ENCODE measurements at places on chromosomes 7 and 10.

GRCh38 chr10:44010873-44011602 lies 362.4 kb upstream of the ZNF32 start:
- DNase-seq = no peak

DNA sequence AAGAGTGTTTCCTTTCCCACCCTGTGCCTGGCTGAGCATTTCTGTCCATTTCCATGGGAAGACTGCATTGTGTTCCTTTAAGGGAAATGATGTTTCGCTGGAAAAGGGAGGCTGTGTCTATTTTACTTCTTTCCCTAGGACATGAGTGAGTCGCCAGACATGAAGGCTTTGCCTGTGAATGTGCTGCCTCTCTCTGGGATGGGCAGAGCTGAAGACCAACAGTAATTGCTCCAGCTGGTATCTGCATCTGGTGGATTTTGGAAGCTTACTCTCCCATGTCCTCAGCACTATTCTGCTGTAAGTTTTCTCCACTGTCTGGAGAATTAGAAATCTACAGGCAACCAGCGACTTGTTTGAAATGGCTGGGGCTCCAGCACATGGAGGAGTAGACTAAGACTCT lies 264.6 kb upstream of the BMPER start:
- no peak for DNase-seq

DNA sequence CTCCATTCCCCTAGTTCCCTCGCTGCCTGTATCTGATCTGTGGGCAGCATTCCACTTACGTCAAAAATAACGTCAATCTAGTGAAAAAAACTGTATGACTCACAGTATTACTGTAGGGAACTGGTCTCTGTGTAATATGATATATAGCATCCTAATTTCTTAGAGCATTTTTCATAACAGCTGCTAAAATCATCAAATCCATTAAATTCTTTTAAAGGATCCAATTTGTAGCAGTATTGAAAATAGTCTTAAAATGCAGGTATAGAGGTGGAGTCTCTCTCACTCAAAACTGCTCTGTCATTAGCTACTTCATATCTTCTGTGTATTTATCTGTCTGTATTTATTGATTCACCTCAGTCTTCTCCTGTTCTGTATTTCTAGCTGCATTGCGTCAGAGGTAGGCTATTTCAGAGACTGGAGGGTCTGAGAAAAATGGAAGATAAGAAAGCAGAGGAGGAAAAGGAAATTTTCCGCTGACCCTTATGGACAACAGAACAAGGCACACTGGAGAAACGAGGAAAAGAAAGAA lies 59.9 kb downstream of the PON1 start:
- DNase-seq = no peak

- no peak for DNase-seq
These were observed 8.5 kb downstream of the NT5C2 start for GRCh38 chr10:103184615-103185014.

DNA sequence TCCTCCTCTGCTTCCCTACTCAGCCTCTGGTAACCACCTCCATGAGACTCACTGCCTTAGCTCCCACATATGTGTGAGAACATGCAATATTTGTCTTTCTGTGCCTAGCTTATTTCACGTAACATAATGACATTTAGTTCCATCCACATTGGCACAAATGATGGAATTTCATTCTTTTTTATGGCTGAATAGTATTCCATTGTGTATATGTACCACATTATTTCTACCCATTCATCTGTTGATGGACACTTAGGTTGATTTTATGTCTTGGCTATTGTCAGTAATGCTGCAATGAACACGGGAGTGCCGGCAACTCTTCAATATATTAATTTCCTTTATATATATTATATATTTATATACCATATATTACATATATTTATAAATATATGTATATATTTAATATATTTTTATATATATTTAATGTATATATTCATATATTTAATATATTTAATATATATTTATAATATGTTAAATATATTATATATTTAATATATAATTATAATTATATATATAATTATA lies 1046.9 kb downstream of the DNAJB9 start:
- DNase-seq = no peak

GRCh38 chr7:71718563-71718962 lies 586.6 kb downstream of the GALNT17 start:
- no peak for DNase-seq

GRCh38 chr7:31767686-31768358 lies 80.8 kb downstream of the PPP1R17 start:
- DNase-seq = no peak

- no peak for DNase-seq
These were observed 471.1 kb upstream of the GALNT17 start for GRCh38 chr7:70660819-70661191.

DNA sequence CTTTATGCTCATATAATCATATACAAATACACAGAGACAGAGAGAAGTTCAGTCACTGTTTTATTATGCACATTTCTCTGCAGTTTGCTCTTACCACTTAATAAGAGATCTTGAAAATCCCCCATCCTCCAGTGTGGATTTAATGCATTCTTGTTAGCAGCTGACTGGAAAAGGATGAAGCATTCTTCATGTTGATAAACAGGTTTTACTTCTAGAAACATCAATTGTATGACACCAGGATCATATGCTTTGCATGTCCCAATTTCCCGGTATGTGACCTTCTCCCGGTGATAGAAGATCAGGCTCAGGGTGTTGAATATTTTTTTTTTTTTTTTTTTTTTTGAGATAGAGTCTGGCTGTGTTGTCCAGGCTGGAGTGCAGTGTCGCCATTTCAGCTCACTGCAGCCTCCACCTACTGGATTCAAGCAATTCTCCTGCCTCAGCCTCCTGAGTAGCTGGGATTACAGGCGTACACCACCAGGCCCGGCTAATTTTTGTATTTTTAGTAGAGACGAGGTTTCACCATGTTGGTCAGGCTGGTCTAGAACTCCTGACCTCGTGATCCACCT lies 6.2 kb upstream of the CREB3L2 start:
- no peak for DNase-seq
